ENCODE measurements at places on chromosomes 2 and 18.

GRCh38 chr2:2879781-2880180, 497.8 kb downstream of the EIPR1 start:
- no peak for DNase-seq

DNA sequence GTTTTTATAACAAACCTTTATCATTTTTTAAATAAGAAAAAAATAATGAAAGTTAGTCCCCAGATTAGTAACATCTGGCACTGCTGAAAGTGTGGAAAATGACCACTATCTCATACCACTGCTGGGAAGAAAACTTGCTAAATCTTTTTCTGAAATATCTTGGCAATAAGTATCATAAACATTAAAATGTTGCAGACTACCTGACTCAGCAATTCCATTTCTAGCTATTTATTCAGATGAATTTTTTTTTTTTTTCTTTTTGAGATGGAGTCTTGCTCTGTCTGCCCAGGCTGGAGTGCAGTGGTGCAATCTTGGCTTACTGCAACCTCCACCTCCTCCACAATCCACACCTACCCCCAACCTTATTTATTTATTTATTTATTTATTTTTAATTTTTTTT, 35.3 kb upstream of the SOS1 start:
- DNase-seq: no peak

DNA sequence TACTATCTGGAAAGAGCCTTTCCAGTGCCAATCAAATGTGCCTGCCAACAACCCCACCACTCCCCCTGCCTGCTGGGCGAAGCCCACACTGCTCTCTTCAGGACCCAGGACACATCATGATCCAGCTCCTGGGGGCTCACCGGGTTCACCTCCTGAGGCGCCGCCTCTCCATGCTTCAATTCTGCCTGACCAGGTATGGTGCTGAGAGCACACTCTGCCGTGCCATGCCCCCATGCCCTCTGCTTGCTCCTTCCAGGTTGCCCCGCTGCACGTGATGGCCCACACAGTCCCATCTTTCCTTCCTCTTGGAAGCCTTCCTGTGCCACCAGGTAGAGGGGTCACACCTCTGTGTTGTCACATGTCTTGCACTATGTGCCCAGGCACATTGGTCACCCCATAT, 47.5 kb downstream of the ASB18 start:
- no peak for DNase-seq

DNA sequence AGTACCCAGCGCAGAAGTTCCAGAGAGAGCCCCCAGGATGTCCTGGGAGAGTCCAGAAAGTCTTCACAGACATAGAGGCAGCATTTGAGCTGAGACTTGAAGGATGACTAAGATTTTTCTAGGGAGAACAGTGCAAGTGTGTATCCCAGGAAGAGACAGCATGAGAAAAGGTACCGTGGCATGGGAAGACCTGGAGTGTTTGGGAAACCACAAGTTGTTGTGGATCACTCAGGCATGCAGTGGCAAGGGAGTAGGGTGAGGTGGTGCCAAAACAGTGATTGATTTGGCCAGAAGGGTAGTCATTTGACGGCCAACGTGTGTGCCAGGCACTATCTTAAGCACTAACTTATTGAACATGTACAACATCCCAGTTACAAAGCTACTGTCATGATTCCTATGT, 24.5 kb upstream of the KCNK3 start:
- DNase-seq: no peak

DNA sequence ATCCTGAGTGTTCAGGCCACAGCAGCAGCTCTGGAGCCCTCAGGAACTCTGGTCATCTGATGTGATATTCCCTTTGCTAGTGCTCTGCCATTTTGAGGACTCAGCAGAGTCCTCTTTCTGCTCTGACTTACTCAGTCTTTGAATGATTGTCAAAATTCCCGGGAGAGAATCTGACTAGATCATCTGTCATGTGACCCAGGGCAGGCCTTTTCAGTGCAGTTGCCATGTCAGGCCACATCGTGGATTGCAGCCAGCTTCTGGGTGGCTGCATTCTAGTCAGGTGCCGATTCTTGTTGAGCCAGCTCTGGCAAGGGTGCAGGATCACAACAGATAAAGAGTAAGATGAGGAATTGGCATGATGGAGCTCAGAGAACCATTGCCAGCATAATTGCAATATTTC, 795.6 kb downstream of the CPS1 start:
- DNase-seq: no peak

- no peak for DNase-seq
Measured at GRCh38 chr2:150126143-150126740, 361.2 kb downstream of the RND3 start.

DNA sequence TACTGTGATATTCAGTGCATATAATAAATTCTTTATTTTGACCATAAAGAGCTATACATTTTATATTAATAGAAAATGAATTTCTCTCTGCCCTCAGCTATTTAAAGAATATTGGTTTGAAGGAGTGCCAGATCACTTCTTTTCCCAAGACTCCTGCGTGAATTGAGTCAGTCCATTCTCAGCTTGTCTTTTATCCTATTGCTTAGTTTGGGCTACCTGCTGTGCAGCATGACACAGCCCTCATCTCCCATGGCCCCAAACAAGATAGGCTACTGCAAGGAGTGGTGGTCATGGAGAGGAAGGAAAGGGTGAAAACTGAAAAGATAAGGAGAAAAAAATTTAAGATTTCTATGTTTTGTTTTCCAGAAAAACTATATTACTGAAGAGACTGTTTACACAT, 10.1 kb upstream of the FBXO11 start:
- no peak for DNase-seq

- DNase-seq: no peak
Measured at GRCh38 chr2:20080428-20080827, 29.0 kb upstream of the LAPTM4A start.

DNA sequence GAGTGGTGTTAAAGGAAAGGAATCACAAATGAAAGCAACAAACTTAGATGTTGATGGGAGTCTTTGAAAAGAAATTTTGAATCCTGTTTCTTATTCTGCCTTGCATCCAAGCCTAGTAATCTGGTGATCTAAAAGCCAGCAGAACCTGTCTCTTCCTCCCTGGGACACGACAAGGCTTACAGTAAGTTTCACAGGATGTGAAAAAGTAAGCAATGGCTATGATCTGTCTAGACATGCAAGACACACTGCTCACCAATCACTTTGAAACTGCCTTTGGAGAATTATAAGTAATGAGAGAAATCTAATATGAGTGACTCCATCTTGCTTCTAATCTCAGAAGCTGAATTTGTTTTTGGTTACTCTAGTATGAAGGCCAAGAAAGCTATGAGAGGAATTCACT, 103.7 kb downstream of the KCNH7 start:
- DNase-seq: no peak

GRCh38 chr18:32337347-32337746, 133.3 kb downstream of the GAREM1 start:
- no peak for DNase-seq

DNA sequence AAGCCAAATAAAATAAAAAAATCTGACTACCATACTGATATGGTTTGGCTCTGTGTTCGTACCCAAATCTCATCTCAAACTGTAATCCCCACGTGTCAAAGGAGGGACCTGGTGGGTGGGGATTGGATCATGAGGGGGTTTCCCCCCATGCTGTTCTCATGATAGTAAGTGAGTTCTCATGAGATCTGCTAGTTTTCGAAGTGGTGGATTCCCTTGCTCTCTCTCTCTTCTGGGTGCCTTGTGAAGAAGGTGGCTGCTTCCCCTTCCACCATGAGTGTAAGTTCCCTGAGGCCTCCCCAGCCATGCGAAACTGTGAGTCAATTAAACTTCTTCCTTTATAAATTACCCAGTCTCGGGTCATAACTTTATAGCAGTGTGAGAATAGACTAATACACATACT, 123.8 kb upstream of the WDSUB1 start:
- DNase-seq: no peak

- DNase-seq: no peak
Measured at GRCh38 chr2:239881031-239881471, 144.1 kb downstream of the NDUFA10 start.

DNA sequence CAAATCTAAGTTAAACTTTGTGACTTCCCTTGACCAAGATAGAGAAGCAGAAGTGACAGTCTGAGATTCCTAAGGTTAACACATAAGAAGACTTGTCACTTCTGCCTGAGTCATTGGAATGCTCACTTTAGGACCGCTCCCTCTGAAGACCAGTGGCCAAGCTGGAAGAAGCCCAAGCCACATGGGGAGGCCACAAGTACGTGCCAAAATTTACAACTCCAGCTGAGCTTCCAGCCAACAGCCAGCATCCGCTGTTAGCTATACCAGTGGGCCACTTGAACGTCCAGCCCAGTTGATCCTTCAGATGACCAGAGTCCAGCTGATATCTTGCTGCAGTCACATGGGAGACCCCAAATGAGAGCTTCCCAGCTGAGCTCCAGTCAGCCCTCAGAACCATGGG, 18.1 kb upstream of the ANTXR1 start:
- no peak for DNase-seq

- DNase-seq: no peak
Measured at GRCh38 chr2:77161009-77161408, 361.2 kb downstream of the LRRTM4 start.

DNA sequence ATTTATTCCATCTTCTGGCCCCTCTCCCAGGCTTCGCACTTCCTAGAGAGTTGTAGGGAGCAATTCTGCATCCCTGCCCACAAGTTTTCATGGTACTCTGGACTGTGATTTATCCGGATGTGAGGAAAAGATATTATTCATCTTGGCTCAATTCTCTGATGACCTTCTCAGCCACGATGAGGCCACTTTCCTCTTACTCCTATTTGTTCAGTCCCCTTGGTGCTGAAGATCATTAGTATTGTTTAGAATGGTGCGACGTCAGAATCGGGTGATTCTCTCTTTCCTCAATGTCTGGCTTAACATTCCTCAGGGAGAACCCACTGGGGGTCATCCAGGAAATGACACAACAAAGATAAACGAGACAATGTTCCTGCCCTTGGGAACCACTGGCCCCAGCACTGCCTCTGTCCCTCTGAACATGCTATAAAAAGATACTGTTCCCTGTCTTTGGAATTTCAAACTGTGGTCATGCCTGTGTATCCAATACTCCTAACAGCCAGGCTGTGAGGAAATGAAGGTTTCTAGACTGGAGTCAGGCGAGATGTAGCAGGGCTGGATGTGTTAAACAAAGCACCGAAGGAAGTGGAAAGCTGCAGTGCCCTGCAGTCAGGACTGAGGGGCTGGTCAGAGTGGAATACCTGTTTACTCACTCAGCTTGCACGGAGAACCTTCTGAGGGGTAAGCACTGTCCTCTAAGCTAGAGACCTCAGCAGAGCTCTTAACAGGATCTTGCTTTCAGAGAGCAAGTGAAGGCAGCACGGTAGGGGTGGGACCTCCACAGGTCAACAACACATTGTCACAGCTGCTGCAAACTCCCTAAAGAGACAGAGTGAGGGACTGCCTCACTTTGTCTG, 12.9 kb upstream of the GLI2 start:
- no peak for DNase-seq

DNA sequence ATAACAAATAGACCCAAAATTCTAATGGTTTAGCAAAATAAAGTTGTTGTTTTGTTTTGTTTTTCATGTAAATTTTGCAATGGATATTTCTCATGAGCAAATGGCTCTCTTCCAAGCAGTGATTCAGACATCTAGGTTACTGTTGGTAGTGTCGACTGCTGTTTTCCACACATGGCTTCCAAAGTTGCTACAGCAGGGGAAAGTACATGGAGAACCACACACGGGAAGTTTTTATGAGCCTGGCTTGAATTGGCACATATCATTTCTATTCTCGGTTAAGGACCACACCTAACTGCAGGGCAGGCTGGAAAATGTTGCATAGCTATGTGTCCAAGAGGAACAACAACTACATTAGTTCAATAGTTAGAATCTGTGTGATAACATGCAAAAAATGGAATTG, 262.1 kb downstream of the GALNT13 start:
- no peak for DNase-seq

- no peak for DNase-seq
Measured at GRCh38 chr2:234308073-234308812, 188.6 kb downstream of the ARL4C start.

- DNase-seq: peak; percentile 14
Measured at GRCh38 chr2:218569661-218570500, 1.2 kb downstream of the CNOT9 start.

- no peak for DNase-seq
Measured at GRCh38 chr2:188645986-188646385, 328.2 kb upstream of the COL3A1 start.

DNA sequence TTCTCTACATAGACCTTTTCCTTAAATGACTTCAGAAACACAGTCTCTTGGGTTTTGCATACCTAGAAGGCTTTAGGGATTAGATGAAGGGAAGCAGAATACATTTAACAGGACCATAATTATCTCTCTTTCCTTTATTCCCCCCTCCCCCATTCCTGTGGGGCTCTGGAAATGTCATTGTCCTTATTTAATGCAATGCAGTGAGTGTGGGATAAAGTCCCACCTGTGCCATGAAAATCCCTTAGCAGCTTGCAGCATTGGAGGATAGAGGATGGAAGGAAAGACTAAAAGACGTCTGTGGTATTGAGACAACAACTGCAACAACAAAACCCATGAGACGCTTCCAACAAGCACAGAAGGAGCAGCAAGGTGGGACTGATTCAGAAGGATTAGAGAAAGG, 117.8 kb upstream of the DCC start:
- DNase-seq: no peak

GRCh38 chr18:3012136-3013023, 564 bp downstream of the LPIN2 start:
- no peak for DNase-seq

DNA sequence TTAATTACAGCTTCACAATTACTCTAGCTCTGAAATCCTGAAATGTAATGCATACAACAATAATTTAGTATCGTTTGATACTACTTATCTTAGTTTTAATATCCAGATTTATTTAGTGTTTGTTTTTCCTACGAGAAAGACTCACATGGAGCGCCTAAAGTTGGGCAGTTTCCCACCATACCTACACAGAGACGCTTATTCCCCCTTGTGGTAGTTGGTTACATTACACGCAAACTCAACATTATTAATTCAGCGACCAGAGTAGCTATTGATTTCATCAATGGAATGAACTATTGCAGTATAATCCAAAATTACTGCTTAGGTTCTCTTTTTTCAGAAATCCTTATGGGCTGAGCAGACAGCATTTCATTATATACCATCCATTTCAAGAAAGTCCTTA, 164.0 kb upstream of the REG3G start:
- DNase-seq: no peak

GRCh38 chr2:69055688-69056470, 42.9 kb downstream of the ANTXR1 start:
- DNase-seq: no peak

DNA sequence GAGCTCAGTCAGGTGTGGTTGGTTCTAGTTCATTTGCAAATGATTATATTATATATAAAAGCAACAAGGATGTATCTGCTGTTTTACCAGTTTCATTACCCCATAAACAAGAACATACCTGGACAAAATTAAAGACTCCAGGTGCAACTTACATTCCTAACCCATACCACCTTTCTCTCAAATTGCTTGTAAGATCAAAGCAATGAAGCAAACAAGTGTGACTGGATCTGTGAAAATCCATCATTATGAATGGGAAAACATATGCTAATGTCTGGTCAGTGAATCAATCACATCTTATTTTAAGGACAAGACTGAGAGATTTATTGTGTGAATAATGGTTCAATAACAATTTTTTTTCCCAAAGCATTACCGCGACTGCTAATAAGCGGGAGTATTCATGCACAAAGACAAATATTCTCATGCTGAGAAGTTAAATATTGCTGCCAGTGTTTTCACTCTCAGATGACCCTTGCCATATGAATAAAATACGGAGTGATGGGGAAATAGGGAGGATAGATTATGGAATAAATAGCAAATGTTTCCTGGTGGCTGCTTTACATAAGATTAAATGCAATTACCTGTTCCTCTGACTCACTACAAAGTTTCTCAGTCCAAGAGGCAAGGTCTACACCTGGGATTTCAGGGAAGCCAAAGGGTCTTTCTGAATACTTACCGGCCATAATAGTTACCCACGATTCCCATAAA, 59.3 kb downstream of the WDR75 start:
- DNase-seq: no peak
